Left hindlimb (tissue), 1 donor: ENCODE measurements at places on chromosomes 12 and 14.

- no peak for DNase-seq
Observed at GRCh38 chr12:8840321-8840720, 17.9 kb downstream of the A2ML1 start.

DNA sequence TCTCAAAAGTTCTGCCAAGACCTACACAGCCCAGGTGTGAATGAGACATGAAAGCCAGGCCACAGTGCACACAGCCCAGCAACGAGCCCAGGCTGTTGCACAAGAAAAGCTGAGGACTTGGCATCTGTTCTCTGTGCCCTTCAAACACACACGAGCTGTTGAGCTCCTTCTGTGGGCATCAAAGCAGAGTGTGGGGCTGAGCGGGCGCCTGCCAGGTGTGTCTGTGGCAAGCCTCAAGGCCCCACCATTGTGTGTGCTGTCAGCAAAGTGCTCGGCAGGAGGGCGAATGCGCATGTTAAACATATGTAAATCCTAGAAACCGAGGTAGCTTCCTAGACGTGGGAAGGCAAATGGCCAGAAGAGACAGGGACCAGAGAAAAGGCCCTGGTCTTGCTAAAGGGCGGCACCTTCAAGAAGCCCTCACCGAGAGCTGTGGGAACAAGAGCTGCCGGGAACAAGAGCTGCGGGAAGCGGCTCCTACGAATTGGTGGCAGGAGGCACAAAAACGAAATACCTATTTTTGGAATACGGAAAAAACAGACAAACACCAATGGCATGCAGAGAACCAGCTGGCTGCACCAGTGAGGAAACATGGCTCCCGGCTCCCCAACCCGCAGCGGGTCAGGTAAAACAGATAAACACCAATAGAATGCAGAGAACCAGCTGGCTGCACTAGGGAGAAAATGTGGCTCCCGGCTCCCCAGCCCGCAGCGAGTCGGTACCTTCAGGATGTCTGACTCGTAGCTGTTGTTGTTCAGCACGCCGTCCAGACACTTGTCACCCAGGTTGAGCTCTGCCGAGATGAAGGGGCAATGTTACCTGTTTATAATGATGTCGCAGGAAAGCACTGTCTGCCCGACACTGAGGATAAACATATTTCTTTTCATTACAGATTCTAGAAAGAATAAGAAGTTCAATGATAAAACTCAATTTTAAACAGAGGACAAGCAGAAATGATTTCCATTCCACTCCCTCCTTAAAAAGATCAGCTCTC, 19.0 kb upstream of the GOLGA3 start:
- DNase-seq: no peak

GRCh38 chr14:78405079-78405856, 235.1 kb downstream of the NRXN3 start:
- DNase-seq: no peak

- DNase-seq: peak; percentile 62
Observed at GRCh38 chr14:104805326-104805678, 4.4 kb downstream of the ZBTB42 start.

DNA sequence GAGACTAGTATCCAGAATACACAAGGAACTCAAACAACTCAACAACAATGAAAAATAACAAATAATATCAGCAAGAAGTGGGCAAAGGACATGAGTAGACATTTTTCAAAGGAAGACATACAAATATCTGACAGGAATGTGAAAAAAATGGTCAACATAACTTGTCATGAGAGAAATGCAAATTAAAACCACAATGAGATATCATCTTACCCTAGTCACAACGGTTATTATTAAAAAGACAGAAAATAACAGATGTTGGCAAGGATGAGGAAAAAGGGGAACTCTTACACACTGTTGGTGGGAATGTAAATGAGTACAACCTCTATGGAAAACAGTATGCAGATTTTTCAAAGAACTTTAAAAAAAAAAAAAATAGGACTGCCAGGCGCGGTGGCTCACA, 20.4 kb downstream of the VWF start:
- no peak for DNase-seq

DNA sequence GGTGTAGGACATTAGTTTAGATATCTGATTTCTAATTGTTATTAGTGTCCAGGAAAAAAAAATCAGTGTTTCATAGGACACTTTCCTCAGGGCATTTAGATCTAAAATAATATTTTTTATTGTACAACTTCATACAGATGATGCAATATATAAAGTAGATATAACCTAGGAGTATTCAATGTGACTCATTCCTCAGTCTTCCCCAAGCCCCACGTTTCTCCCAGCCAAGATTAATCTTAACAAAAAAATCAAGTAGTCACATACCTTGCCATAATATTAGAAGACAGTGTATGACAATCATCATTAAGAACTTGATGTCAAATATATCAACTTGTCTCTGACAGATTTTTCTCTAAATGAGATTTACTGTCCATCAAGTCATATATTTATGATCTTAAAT, 37.1 kb downstream of the PPFIA2 start:
- no peak for DNase-seq

DNA sequence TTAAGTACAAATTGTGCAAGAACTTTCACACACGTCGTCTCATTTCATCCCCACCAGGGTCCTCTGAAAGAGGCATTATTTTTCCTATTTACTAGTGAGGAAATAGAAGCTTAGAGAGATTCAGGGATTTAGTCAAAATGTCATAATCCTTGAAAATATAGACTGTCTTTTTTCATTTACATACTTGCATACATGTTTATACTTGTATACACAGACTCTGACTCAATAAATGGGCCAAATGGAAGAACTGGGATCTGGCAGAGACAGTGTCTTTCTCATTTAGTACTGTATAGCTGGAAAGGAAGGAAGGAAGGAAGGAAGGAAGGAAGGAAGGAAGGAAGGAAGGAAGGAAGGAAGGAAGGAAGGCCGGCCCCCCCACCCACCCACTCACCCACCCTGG, 357.7 kb upstream of the SOX5 start:
- DNase-seq: no peak

- no peak for DNase-seq
Observed at GRCh38 chr12:129607756-129608155, 296.1 kb downstream of the TMEM132D start.

- DNase-seq: peak; percentile 10
Observed at GRCh38 chr12:37666069-37666781, 650.3 kb upstream of the ALG10B start.

GRCh38 chr14:93085911-93086310, 29.8 kb downstream of the ITPK1 start:
- no peak for DNase-seq

- DNase-seq: no peak
Observed at GRCh38 chr14:89248411-89249064, 168.5 kb downstream of the FOXN3 start.

DNA sequence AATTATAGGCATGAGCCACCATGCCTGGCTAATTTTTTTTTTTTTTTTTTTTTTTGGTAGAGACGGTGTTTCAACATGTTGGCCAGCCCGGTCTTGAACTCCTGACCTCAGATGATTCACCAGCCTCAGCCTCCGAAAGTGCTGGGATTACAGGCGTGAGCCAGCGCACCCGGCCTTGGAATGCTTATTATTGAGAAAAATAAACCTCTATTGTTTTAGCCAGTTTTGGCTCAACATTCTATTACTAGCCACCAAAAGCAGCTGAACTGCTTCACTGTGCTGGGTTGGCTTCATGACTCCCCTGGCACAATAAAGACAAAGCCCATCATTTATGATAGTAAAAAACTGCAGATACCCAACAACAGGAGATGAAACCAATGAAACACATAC, 93.5 kb upstream of the CEP83 start:
- no peak for DNase-seq

- DNase-seq: no peak
Observed at GRCh38 chr12:14390870-14391530, 25.5 kb downstream of the ATF7IP start.
